ENCODE measurements at places on chromosomes 1 and 21.

DNA sequence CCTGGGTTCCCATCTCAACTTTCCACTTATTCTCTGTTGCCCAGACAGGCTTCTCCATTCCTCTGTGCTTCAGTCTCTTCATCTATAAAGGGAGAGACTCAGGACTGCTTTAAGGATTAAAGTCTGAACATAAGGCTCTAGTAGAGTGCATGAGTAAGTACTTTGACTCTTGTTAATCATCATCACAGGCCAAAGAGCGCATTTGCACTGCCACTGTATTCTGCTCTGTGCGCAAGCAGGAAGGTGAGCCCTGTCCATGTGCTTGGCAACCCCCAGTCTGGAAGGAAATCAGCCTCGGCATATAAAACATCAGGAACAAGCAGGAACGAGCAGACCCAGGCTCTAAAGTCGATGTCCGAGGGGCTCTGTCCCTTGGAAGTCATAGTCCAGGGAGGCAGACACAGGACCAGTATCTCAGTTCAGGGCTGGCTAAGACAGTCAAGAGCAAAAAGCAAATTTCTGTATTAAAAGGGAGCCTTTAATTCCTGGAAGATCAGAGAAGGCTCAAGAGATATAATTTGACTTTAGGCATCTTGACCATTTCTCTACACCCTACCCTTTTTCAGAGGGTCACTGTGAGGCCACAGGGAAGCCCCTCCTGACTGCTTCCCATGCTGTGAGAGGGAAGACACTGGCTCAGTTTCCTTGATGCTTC is 131.2 kb downstream of the TRABD2B start:
- no peak for DNase-seq

GRCh38 chr21:29316029-29316742 is 17.5 kb downstream of the BACH1 start:
- DNase-seq = no peak

GRCh38 chr1:90340606-90341005 is 345.7 kb downstream of the ZNF326 start:
- no peak for DNase-seq

DNA sequence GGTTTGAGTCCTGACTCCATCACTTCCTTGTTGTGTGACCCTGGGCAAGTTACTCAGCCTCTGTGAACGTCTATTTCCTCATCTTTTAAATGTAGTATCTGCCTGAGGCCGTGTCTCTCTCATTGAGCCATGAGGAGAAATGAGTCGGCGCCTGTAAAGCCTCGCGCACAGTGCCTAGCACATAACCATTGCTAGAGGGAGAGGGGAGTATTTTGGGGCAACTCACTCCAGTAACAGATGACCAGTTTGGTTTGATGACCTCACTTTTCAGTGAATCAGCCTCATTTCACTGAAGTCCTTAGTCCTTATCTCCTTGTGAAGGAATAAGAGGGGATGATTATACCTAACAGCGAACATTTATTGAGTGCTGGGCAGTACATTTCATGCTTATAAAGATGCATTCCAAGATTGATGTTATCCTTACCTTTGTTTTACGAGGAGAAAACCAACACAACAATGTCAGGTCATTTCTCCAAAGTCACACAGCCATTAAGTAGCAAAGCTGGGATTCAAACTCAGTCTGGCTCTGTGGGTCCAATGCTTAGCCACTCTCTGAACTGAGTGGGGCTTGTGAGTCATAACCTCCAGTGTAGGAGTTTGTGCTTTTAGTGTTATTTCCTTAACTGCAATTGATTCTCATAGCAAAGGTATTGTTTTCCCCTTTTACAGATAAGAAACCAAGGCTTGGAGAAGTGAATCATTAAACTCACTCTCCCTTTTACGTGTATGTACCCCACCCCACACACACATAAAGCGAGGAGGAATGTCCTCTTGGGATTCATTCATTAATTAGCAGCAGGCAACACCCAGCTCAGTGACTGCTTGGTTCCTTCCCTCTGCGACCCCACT is 25.9 kb downstream of the KCNC4 start:
- peak; percentile 39 for DNase-seq

DNA sequence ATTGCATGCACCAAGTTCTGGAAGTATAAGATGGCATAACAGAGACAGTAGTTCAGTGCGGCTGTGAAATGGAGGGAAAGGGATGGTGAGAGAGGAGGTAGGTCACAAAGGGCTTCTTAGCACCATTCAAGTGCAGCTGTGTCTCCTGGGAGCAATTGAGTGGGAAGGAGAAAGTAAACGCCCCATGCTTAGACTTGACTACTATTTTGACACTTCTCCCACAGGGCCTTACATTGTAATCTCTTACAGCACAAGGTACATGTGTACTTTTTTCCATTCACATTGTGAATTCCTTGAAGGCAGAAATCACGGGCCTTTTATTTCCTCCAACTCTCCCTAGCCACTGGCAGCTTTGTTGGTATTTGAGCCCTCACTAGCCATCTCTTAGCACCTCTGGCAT is 239.6 kb upstream of the FOXD3 start:
- DNase-seq = no peak

GRCh38 chr1:165856606-165857005 is 29.2 kb downstream of the UCK2 start:
- DNase-seq = no peak

DNA sequence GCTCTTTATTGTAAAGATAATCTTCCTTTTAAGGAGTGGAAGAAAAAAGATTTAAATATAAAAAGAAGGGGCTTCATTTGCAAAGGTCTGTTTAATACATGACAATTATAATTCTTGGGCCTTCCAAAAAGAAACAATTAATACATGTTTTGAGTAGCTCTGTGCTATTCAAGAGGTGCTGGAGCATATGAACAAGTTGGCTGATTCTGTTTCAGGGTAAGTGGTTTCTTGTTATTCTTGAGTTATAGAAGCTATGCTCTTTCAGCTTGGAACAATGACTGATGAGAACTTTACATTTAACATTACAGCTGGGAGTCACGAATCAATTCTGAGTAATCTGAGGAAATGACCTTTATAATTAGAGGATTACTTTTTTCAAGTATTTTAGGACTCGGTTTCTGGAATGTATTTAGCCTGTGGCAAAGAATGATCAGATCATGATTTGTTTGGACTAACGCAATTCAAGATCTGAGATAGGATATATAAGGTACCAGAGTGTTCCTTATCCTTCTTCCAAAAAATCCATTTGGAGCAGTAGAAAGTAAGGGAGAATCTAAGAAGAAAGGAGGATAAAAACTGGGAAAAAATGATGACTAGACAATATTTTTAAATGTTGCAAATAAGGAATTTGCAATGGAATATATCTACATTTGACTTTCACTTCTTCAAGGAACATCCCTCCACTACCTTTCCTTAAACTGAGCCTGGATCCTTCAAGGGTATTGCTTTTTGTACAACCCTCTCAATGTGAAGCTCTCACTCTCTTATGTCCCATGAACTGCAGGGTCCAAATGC is 77.1 kb upstream of the KCTD3 start:
- no peak for DNase-seq

GRCh38 chr1:8133190-8133589 is 107.1 kb upstream of the ERRFI1 start:
- no peak for DNase-seq

DNA sequence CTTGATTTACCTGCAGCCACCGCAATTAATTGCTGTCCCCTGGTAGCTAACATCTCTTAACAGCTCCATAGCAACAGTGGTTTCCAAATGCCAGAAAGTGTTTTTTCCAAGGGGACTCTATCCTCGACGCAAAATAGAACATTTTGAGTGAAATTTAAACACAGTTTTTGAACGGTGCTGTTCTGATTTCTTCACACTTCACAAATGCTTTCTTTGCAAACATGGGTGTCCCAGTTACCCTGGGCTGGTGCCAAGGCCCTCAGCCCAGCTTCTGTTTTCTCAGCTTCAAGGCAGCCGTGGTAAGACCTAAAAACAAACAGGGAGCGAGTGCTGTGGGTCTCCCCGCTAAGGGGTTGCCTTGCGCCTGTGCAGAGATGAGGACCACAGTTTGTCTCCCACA is 147.3 kb upstream of the VAMP3 start:
- no peak for DNase-seq

- no peak for DNase-seq
Observed at GRCh38 chr1:87473203-87473661, 144.6 kb downstream of the LMO4 start.

GRCh38 chr1:40606978-40607377 is 58.5 kb downstream of the RIMS3 start:
- DNase-seq = no peak

- DNase-seq = peak; percentile 29
Observed at GRCh38 chr1:92804721-92805201, 19.9 kb upstream of the EVI5 start.

- DNase-seq = no peak
Observed at GRCh38 chr1:114218361-114219171, 64.9 kb upstream of the SYT6 start.

DNA sequence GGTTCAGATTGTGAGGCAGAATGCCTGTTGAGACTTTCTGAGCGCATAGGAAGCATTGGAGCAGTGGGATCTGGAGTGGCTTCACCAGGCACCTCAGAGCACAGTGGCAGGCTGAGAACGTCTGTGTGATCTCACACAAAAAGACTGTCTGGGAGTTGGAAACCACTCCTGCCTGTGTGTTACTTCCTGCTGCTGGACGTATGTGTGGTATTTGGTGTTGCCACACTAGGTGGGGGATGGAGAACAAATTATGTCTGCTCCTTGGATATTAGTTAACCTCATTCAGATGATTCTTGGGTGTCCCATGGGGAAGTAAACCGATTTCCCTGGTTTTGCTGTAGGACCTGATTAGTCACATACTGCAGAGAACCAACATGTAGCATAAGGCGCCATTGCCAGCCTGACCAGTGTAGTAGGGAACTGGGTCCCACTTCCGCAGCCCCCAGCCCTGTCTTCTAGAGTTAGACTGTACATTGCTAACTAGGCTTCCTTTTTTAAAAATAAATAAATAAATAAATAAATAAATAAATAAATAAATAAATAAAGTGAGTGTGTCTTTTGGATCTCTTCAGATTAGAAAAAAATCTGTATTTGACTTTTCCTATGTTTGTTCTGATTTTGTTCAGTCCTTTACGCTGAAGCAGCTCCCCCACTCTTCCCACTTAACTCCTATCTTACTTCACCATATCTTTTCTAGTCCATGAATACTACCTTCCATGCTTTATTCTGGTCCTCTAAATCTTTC is 26.9 kb downstream of the UCK2 start:
- DNase-seq = peak; percentile 30

DNA sequence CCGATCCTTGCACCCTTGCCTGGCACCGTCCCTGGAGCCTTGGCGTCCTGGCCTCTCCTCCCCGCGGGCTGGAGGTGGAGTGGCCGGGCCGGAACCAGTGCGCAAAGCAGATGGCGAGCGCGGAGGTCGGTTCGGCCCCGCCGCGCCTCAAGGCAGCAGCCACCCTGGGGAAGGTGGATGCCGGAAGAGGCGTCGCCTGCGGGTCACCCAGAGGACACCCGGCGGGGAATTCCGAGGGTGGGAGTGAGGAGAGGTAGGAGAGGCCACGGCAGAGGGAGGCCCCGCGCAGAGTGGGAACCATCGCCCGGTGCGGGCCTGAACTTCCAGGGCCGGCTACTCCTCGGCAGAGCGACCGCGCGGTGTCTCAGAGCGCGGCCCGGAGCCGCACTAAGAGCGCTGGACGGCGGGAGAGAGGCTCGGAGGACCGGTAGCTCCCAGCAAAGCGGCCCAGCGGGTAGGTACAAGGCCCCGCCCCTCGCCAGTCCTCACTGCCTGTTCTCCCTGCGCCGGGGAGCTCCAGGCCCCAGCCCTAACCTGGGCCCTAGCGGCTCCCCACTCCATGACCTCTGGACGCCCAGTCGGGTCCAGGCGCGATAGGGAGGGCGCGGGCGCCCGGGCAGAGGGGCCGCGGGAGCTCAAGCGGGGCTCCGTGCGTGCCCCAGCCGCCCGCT is at the start of gene RNF207:
Gene RNF207 (plus strand): TSS at position 271 of the 671 bp plus-strand sequence. CDS start 417 bp downstream, outside the sequence.
- peak; percentile 46 for DNase-seq

- DNase-seq = no peak
Observed at GRCh38 chr1:8097077-8097799, 71.1 kb upstream of the ERRFI1 start.

- no peak for DNase-seq
Observed at GRCh38 chr1:88289401-88290102, 394.5 kb upstream of the PKN2 start.

DNA sequence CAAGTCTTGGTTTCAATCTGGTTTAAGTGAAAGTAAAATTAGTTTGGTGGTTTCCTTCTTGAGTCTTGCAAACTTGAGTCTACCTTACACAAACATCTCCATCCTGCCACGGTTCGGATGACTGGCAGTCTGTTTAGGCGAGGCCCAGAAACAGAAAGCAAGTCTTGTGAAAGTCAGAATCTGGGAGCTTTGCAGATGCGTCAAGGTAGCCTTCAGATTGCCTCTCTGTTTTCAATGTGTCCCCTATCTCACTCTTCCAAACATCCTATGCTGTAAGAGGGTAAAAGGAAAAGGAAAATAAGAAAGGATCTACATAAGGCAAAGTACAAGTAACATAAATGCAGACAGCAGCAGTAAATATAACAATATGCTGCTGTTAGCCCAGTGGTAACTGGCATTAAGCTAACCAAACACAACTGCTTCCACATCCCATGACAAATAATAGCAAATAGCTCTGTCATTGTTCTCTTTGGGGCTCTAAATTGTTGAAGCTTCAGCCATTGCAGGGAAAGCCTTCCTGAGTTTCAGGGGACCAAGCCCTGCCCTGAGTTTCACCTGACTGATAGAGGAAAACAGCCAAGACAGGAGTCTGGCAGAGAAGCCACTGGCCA is 26.2 kb upstream of the C1orf105 start:
- peak; percentile 70 for DNase-seq

DNA sequence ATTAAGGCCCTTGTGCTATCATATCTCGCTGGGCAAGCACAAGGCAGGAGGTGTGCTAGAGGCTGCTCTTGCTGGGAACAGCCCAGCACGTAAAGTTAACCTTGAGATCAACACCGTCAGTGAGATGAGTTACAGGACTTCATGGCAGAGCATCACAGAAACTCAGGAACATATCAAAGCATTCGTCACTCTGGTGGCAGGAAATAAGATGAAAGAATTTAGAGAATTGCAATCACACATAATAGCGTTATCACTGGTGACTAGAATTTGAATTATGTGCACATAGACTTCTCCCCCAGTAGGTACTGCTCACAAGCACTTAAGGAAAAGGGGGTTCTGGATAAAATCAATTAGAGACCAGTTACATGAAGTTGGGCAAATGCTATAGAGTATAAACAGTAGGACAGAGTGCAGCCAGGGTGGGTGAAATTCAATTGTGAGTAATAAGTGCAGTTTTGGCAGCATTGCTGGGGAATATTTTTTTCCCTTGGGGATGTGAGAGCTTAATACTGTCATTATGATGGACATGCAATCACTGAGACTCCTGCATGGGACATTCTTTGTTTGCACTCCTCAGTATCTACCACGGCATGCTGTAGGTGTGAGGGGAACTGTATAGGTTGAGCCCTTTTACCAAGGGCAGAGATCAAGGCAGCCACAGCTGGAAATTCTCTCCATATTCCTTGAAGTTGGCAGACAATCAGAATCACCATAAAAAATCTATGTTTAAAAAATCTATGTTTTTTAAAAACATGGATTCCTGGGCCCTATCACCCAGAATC is 44.2 kb upstream of the ARHGAP29 start:
- no peak for DNase-seq

- no peak for DNase-seq
Observed at GRCh38 chr21:26565111-26565510, 8.0 kb downstream of the CYYR1 start.

GRCh38 chr1:16967095-16967575 is 13.3 kb downstream of the MFAP2 start:
- no peak for DNase-seq

GRCh38 chr1:244963231-244963826 is 99.0 kb upstream of the HNRNPU start:
- no peak for DNase-seq

GRCh38 chr21:34796518-34797200 is 127.9 kb downstream of the CLIC6 start:
- DNase-seq = no peak

GRCh38 chr1:236168716-236169429 is 26.5 kb downstream of the GPR137B start:
- no peak for DNase-seq
